ENCODE measurements at places on chromosomes 5 and 9.

DNA sequence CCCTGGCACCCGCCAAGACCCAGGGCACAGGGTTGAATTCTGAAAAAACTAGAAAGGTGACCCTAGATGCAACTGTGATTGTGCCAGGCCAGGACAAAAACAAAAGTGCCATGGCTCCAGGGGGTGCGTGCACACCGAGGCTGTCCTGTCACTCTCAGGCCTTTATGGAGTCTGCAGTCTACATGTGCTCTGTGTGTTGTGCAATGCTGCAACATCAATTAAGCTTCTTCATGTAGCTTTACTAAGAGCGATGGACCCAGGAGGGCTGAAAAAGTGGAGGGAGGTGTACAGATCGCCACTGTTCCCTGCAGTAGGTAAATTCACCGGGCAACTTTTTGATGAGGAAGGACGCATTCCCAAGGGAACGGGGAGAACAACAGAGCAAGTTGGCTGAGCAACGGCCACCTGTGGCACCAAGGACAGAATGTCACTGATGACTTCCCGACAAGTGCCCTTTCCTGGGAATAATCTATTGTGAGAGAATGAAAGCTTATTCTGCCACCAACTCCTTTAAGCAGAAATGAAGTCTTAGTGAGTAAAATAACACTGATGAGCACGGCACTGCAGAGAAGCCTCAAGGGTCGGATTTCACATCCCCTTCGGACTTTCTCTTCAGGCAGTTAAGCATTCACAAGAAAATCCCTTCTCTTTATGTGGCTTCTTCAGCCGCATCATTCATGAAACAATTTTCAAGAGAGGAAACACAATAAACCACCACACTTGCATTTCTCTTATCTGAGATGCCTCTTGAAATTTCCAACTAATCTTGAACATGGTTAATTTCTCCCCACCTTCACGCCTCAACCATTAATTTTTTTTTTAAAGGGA is 149.6 kb downstream of the DROSHA start:
- peak; percentile 43 for ATAC-seq

GRCh38 chr9:130895481-130896232 is 955 bp downstream of the QRFP start:
- ATAC-seq, result peak; percentile 7

- ATAC-seq, result no peak
These were observed 111.1 kb downstream of the ASTN2 start for GRCh38 chr9:117303643-117304230.

GRCh38 chr5:126358525-126358924 is 64.7 kb upstream of the GRAMD2B start:
- ATAC-seq, result no peak

DNA sequence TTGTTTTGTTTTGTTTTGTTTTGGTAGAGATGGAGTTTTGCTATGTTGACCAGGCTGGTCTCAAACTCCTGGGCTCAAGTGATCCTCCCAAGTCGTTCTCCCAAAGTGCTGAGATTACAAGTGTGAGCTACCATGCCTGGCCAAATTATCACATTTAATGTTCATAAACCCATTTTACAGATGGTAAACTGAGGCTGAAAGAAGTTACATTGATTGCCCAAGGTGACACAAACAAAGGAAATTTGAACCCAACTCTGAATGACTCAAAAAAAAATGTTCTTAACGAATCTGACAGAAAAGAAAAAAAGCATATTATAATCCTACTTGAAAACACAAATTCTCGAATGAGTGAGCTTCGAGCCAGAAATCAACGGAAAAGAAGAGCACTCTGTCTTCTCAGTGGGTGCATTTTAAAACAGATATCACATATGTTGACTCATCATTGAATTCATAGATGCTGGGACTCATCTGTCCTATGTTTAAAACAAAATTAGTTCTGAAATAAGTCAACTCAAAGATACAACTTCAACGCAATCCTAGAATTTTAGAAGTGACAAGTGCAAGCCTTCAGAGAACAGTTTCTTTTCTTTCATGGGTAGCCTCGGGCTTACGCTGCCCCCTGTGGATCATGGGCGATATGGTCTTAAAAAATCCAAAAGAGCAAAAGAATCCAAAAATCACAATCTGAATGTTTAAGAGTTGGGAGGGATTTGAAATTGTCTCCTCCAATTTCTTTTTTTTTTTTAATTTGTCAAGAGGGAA is 28.4 kb downstream of the TIMD4 start:
- ATAC-seq, result no peak

GRCh38 chr9:6106711-6107339 is 91.4 kb upstream of the RANBP6 start:
- ATAC-seq, result peak; percentile 75

DNA sequence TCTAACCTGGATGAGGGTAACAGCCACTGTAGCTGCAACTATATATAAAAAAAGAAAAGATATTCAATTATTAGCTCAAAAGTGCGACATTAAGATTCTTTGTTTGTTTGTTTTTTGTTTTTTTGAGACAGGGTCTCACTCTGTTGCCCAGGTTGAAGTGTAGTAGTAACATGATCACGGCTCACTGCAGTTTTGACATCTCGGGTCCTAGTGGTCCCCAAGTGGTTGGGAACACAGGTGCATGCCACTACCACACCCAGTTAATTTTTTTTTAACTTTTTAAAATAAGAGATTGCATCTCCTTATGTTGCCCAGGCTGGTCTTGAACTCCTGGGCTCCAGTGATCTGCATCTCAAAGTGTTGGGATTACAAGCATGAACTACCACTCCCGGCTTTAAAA is 61.8 kb downstream of the MEF2C start:
- no peak for ATAC-seq

- no peak for ATAC-seq
These were observed 1610.1 kb upstream of the ACO1 start for GRCh38 chr9:30774326-30774725.

DNA sequence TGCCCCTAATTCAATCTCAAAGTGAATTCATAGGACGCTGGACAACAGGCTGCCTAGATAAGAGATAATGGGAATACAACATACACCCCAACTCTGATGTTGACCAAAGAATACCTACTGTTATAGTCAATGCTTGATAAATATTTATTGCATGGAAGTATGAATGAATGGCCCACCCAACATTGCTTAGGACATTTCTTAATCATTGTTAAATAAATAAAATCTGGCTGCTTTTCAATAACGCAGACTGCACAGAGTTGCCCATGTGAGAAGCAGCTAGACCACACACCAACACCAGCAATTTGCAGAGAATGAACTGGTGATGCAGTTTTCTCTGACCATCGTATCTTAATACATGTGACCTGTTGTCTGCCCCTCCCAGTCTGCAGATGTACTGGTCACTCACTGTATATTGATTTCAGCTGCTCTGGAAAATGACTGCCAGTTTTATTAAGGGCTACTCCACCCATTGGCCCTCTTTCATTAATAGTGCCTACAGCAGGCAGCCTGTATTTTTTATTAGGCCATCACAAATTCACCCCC is 236.2 kb upstream of the WWC1 start:
- no peak for ATAC-seq

DNA sequence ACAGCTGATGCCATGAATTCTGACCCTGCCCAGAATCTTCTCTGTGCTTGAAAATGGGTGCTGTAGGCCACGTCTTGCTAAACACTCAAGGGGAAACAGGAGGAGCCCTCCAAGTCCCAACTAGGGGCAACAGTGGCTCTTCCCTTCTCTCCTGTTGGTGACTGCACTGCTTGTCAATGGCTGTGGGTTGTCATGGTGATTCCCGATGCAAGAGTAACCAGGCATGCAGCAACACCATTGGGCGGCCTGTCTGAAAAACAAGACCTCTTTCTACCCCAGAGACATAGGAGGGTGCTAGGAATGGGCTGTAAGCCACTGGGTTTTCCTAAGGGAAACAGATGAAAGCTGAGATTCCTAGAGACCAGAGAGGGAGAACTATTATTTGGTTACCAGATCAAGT is 201.7 kb upstream of the PANK3 start:
- ATAC-seq, result no peak

GRCh38 chr5:171647904-171648260 is 137.7 kb upstream of the SMIM23 start:
- ATAC-seq, result no peak

DNA sequence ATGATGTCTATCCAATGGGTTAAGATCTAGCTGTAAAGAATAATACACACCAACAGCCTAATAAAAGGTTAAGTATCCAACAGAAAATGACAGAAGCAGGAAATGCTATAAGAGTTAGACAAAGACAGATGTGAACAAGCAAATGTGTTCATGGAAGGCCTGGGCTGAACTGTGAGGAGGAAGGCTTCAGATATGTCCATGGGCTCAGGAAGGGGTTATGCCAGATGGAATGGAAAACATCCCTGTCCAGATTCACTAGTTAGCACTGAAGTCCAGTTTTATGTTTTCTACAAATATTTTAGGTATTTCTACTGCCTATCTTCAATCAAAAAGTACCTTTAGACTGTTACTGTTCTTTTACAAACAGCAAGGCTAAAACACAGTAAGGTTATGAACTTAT is 27.1 kb downstream of the ERAP1 start:
- peak; percentile 81 for ATAC-seq

- ATAC-seq, result no peak
These were observed 209.5 kb downstream of the MEF2C start for GRCh38 chr5:88673253-88674105.

- ATAC-seq, result no peak
These were observed 40.1 kb upstream of the TIFAB start for GRCh38 chr5:135492319-135492626.

- ATAC-seq, result no peak
These were observed 85.5 kb downstream of the ANXA1 start for GRCh38 chr9:73237140-73237539.

DNA sequence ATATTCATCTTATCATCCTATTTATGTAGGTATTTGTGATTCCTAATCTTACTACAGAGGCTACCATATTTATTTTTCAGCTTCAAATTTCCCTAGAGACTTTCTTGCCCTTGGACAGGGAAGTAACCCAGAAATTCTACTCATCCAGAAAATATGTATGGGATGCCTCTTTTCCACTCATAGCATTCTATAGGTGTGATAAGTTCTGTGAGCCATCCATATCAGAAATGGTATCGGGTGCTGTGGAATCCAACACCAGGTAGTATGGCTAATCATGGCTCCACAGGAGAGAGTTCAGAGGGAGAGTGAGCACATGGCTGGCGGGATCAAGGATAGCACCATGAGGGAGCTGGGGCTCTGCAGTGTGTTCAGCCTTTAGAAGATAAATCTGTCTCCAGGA is 349.3 kb upstream of the ACTBL2 start:
- no peak for ATAC-seq

DNA sequence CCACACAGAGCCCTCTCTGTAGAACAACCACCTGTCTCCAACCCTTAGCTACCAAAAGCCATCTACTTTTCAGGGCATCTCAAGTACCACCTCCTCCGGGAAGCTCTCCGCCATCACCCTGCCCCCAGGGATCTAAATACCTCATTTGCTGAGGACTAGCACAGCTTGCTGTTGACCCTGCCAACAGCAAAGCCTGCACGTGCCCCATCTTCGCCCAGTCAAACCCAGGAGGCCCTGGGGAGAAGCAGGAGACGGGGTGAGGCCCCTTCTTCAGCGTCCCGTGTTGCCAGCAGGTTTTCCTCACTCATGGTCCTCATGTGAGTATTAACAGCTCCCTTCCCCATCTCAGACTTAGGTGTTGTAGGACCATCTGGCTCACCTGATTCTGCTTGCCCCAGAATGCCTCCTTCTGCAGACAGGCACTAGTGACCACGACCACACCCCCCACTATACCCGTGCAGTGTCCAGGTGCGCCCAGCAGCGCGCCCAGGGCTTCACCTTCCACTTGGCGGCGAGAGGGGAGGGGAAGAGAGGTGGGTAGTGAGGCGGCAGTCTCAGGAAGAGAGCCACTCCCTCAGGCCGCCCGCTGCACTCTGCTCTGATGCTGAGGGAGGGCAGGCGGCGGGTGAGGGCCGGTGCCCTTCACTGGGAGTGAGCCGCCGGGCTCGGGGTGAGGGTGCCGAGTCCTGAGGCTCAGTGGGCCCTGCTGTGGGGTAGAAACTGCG is 11.1 kb downstream of the VAV2 start:
- no peak for ATAC-seq

DNA sequence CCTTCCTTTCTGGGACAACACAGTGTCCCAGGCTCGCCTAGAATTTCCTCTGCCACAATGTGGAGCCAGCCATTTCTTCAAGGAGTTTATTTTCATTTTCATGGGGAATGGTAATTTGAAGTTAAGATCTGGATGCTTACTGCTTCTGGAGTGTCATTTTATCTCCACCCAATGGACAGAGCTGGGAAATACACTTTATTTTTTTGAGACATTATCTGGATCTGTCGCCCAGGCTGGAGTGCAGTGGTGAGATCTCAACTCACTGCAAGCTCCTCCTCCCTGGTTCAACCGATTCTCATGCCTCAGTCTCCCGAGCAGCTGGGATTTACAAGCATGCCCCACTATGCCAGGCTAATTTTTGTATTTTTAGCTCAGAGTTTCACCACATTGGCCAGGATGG is 12.7 kb upstream of the THG1L start:
- peak; percentile 95 for ATAC-seq

GRCh38 chr5:172959824-172960799 is 888 bp downstream of the RPL26L1 start:
- ATAC-seq, result no peak

- ATAC-seq, result peak; percentile 71
These were observed 505 bp downstream of the C5orf34 start for GRCh38 chr5:43514471-43514815.

- no peak for ATAC-seq
These were observed 120.1 kb downstream of the WNK2 start for GRCh38 chr9:93303806-93304573.

- peak; percentile 62 for ATAC-seq
These were observed 208.8 kb downstream of the ERCC6L2 start for GRCh38 chr9:96084331-96084734.
